ENCODE measurements at places on chromosomes 6 and 20.

GRCh38 chr20:17497821-17498580 is 33.2 kb downstream of the BFSP1 start:
- no peak for DNase-seq

DNA sequence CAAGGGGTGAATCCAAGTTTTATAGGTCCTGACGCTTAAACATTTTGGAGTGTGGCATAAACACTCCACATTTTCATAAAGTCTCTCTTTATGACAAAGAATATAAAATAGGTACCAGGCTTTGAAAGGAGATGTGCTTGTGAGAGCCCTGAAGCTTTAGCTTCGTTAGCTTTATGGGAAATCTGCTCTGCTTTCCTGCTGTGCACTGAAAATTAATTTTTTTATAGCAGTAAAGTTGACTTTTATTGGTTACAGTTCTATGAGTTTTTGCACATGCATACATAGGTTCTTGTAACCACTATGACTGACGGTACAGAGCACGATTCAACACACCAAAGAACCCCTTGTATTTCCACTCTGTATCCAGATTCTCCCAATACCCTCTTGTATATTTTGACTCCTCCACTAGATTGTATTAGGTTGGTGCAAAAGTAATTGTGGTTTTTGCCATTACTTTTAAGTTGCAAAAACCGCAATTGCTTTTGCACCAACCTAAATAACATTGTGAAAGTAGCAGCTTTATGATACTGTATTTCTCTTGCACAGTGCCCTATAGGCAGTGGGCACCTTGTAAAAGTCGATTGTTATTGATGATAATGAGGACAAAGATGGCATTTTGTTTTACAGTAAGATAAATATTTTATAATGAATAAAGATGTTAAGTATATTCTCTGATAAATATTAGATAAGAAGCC is 145.2 kb upstream of the AKIRIN2 start:
- DNase-seq, result no peak

- DNase-seq, result no peak
Observed at GRCh38 chr20:33338467-33339258, 55.6 kb downstream of the BPIFB1 start.

DNA sequence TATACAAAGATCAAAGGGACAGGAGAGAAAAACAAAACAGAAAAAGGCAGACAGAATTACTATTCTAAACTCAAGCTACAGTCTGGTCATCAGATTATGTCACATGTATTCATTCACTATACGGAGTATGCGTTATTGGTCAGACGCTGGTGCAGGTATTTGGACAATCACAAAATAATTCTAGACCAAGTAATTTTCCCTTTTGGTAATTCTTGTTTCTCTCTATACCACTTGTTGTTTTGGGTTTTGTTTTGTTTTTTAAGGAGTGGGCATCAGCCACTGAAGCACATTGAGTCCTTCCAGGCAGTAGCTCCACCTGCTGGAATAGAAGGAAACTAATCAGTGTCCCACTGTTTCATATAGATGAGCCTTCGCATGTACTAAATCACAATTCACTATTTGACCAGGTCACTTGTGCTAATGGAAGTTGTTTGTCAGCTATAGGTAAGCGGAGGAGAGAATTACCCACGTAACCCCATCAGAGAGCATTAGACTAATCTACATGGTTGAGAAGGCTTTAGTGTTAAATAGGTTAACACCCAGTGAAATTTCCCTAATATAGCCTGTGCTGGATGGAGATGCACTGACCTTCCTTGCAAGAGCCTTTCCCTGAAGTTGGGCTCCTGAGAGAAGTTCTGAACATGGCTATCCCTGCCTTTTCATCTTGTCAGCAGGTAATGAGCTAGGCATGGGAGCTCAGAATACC is 77.9 kb downstream of the TNFAIP3 start:
- no peak for DNase-seq

DNA sequence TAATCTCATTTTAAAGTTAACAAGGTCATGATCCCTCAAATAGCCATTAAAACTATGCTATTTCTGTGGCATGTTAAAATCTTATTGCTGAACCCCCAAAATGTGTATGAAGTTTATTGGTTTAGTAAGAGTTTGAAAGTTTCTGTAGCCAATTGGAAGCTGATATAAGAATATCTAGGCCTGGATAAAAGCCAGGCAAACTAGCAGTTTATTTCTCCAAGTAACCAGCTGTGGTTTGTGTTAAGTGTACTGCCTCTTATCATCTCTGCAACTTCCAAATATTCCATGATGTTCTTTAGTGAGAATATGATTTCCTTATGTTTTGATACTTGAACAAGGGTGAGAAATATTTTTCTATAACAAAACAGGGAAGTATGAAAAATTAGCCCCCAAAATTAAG is 76.7 kb downstream of the PRSS35 start:
- DNase-seq, result no peak

GRCh38 chr20:45701104-45701503 is 734 bp upstream of the WFDC13 start:
- DNase-seq, result no peak

DNA sequence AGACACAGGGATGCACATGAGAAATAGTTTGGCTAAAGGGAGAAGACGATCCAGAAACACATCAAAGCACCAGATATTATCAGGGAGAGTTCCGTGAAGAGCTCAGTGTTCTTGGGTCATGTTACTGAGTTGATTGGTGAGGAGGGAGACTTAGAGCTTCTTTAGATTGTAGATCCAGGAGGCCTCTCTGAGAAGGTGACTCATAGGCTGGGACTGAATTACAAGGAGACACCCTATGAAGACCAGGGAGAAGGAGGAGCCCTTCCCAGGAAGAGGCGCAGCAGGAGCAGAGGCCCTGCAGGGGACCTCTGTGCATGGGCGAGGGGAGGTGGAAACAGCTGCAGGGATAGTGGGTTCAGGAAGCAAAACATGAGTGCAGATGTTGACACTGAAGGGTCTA is 196.5 kb downstream of the SLC24A3 start:
- DNase-seq, result no peak

- no peak for DNase-seq
Observed at GRCh38 chr6:124131259-124131658, 327.6 kb downstream of the NKAIN2 start.

DNA sequence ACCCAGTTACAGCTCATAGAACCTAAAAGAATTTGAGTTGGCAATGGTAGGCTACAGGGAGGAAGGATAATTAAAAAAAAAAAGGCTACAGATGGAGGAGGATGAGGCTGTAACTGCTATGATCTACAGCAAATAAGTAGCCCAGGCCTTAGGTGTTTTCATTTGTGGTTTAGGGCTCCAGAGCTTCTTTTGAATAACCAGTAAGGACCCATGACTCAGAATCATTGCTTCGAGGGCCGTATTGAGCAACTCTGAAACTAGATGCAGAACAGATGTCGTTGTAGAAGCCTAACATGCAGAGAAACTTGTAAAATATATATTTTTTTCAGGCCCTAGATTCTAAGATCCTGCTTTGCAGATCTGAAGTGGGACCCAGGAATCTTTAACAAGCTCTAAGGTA is 19.0 kb upstream of the ASIP start:
- no peak for DNase-seq

DNA sequence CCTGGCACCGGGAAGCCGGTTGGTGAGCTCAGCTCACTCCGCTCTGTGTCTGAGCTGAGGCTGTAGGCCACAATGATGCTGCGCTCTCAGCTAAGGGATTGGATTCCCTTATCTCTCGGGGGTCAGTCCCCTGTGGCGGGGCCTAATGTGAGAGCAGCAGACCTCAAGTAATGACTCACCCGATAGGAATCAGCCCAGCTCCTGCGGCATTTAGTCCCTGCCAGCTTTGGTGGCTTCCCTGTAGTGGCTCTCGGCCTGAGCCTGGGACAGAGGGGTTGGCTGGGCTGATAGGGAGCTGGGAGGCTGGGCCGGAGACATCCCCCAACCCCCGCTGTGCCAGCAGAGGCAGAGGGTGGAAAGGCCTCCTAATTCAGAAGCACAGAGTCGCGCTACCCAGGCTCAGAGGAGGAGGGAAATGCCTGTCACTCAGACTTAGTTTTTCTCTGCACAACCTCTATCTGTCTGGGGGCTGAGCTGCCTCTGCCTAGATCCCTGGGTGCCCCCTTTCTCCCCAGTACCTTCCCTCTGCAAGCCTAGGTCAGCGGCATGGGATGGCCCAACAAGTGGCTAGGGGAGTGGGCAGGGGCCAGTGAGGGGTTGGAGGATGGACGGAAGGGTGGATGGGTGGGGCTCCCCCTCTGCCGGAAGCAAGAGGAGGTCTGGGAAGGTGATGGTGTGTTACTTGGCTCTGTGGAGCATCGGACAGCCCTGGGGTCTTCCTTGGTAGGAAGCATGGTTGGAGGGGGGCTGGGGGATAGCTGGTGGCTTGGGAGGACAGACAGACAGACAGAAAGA is 92.2 kb downstream of the CDH22 start:
- no peak for DNase-seq

GRCh38 chr6:127812985-127813698 is 87.7 kb downstream of the THEMIS start:
- DNase-seq, result no peak

DNA sequence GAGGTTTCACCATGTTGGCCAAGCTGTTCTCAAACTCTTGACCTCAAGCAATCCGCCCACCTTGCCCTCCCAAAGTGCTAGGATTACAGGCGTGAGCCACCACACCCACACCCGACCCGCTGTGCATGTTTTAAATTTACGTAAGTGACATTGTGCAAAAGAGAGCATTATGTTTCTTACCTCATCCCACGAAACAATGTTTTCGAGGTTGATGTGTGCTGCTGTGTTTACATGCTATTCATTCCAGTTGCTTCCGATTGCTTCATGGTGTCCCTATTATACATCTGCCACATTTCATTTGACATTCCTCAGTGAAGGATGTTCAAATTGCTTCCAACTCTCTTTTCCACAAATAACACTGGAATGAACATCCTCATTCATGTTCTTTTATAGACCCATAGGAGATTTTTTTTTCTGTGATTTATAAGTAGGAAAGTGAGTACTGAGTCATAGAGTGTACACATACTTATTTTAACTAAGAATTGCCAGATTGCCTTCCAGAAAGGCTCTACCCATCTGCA is 403.9 kb upstream of the JARID2 start:
- no peak for DNase-seq

- no peak for DNase-seq
Observed at GRCh38 chr6:34957231-34957783, 68.3 kb downstream of the ANKS1A start.

- DNase-seq, result no peak
Observed at GRCh38 chr6:44219053-44219814, 2.5 kb downstream of the MYMX start.

- DNase-seq, result no peak
Observed at GRCh38 chr20:63831993-63832686, 1.1 kb upstream of the ZBTB46 start.

Data from activated naive CD4-positive, alpha-beta T cell (primary cell).